Activated CD4-positive, alpha-beta T cell treated with anti-CD3 and anti-CD28 coated beads for 36 hours (primary cell): ENCODE measurements at places on chromosomes 3 and 15. TPM values are rescaled to one million over a fixed set of nuclear protein-coding genes. Genes with fewer than 3 reads are reported as not detected.

DNA sequence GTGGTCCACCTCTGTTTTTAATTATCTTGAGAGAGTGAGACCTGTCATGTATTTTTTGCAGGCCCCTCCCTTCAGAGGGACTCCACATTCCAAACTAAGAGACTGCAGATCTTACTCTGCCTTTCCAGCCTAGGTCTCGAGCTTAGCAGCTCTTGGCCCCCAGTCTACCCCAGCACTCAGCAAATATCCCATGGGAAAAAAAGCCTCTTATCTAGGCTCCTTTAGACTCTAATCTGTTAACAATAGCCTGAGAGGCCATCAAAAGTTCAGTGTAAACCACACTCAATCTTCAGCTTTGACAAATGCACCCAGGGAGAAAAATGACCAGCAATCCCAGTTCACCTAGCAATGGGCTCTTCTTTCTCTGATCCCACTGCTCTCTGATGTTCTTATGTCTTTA, 8.6 kb upstream of the BLM start:
- DNase-seq: no peak

- no peak for DNase-seq
Observed at GRCh38 chr3:161682715-161683114, 186.1 kb downstream of the OTOL1 start.

DNA sequence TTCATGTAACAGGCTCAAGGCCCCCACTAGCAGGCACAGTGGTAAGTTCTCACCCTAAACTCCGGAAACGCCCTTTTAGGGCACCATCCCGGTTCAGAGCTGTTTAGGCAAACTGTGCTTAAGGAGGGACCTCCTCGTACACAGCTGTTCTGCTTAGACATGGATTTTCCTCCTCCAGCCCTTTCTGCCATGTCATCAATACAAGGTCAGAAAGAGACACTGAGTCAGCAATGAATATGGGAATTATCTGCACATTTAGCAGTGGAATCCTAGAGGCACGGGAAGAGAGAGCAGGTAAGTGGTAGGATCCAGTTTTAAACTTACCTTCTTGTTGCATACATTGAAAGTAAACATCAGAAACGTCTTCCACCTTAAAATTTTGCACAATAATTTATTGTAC, 107.3 kb downstream of the KCNAB1 start:
- DNase-seq: no peak

- DNase-seq: no peak
Observed at GRCh38 chr15:68993276-68993675, 21.2 kb upstream of the NOX5 start.

GRCh38 chr3:61665987-61666386, 104.6 kb downstream of the PTPRG start:
- DNase-seq: no peak

- DNase-seq: no peak
Observed at GRCh38 chr3:141783632-141784031, 20.4 kb downstream of the GRK7 start.

DNA sequence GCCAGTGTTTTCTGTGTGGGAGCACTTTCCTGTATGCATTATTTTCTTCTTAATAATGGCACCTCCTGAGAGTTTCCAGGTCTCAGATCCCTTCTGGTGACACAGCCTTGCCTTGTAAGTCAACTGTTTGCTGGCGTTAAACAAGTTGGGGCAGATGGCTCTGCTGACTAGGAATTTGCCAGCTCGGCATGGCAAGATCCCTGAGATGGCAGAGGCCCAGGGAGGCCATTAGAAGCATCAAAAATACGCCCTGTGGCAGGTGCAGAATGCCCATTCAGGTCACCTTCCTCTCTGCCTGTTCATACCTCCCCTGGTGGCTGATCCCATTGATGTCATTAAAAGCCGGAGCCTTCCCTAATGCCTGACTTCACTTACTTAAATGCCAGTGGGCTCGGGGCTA, 320.9 kb upstream of the CTDSPL start:
- no peak for DNase-seq

DNA sequence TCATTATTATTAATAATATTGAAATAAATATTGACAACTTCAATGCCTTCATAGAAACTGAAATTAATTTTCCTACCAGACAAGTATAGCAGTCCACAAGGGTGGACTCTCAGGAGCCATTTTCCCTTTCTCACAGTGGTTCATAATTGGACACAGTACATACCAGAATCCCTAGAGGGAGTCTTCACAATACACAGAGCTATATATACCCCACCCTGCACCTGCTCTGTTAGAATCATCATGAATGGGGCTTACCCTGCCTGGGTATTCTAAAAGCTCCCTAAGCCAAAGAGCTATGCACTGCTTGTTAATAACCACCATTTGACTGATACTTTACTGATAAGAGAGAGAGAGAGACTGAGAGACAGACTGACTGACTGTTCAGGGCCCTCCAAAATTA, 134.9 kb downstream of the FEZF2 start:
- DNase-seq: no peak

DNA sequence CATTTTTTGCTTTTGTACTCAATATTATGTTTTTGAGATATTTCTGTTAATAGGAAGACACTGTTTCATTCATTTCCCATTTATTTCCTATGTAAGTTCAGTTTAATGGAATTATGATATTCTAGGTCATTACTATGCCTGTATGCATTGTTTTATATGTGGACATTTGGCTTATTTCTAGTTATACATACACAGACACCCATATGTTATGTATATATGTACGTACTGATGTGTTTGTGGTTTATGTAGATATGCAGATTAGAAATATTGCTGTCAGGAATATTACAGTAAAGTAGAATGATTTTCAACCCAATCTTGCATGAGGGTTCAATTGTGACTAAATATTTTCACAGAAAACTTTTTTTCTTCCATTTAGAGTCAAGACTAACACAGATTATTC, 190.5 kb downstream of the KCNH8 start:
- no peak for DNase-seq

- DNase-seq: peak; percentile 84
Observed at GRCh38 chr3:47989981-47990440, 26.2 kb downstream of the MAP4 start.

DNA sequence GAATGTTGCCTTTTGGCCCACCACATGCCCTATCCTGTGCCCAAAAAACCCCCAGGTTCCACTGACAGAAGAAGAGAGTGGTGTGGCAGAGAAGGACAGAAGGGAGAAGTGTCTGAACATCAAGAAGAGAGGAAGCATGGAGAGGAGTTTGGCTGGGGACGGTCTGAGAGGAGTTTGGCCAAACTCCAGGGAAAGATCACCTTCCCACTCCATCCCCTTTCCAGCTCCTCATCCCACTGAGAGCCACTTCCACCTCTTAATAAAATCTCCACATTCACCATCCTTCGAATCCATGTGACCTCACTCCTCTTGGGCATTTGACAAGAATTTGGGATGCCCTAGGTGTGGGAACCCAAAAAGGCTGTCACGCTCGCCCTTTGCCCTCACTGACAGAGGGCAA, 311.6 kb upstream of the GRM7 start:
- no peak for DNase-seq

- no peak for DNase-seq
Observed at GRCh38 chr3:81643721-81644120, 117.7 kb downstream of the GBE1 start.

DNA sequence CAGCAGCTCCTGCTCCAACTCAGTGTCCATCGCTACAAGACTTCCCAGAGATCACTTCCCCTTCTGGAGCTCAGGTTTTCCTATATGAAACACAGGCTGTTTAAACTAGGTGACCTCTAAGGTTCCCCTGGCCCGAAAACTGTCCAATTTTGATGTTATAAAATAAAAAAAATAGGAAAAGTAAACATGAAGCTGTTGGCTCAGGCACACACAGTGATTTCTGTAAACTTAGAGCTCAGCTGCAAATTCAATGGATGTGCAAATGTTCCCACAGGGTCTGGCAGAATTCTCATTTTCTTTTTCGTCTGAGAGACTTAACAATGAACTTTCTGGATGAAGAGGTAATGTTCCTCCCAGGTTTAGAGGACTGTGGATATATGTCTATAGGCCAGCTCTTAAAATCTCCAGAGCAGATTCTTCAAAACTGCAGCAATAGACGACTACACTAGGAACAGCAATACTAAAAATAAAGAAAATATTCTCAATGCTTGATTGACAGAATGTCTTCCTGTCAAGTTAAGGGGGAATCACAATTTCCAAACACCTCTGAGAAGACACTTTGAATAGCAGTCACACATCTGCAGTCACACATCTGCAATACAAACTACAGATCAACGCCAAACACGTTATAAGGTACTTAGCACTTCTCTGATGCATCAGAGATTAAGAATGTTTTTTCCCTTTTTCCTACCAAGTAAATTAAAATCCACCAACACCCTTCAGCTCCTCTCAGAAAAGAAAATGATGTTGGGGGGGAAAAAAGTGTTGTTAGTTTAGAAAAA, 2.8 kb downstream of the NUP210 start:
- DNase-seq: no peak

- no peak for DNase-seq
Observed at GRCh38 chr15:66802025-66803001, 100.3 kb downstream of the SMAD6 start.

DNA sequence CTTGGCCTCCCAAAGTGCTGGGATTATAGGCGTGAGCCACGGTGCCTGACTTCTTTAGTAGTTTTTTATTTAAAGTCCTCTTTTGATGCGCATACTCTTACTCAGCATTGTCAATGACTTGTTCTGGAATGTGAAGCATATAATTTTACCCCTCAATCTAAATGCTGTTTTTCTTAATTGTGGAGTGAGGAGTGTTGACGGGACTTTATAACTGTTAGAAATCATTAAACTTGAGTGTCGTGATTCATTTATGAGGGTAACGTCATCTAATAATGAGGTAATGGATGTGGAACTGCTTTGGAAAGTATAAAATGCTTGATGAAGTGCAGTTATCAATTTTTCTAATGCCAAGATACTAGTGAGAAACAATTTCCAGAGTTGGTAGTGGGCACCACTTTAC, 48.3 kb downstream of the PLS1 start:
- DNase-seq: no peak

DNA sequence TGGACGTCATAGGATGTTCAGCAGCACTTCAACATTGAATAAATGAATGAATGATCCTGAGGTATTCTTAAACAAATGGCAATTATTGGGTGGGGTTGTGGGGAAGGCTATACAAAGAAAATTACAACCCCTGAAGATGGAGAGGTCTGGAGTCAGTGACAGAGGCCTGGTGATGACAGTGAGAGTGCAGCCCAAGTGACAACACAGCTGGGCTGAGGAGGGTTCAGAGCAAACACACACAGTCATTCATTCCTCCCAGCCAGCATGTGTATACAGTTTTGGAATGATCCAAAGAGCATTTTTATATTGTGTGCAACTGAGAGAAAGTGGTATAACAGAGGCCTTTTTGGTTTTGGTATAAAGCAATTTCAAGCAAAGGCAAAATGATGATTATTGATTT, 148.1 kb downstream of the ANO10 start:
- DNase-seq: no peak

DAPK2 gene
- 1.0 TPM for total RNA-seq

PTX3 gene
- total RNA-seq: 0.23 TPM

NME9 gene
- total RNA-seq: 0.65 TPM

DUSP7 gene
- 20.3 TPM for total RNA-seq
